ENCODE measurements at places on chromosomes 5 and 9.

DNA sequence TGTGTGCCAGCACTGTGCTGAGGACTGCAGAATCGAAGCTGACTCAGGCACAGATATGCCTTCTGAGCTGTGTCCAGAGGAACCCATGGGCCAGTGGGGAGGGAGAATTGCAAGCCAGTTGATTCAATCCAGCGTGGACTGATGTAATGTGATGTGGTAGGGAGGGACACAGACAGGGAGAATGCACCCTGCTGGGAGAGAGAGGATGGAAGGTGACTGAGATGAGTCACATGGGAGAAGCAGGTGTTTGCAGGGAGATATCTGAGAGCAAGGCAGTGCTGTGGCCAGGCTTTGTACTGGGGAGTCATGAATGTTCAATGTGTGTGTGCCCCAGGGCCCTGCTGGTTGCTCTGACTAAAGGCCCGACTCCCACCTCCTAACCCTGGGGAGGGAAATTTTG, 75.7 kb downstream of the IRX1 start:
- DNase-seq, result no peak

DNA sequence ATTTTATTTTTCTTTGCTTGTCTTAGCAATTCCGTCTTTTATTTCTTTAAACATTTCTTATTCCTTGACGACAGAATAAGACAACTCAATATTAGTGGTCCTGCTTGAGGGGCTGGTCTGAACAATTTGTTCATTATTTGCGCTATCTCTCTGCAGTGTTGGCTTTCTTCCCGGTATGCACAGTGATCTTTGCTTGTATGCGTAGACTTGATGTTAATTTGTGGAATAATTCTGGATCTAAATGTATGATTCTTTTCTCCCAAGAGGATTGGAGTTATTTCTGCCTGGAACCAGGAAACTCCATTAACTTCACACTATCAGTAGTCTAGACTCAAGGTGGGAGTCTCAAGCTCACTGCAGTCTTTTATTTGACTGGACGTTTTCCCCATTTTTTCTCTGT, 80.4 kb downstream of the KDM4C start:
- DNase-seq, result no peak

GRCh38 chr5:3376611-3377010, 219.0 kb upstream of the IRX1 start:
- DNase-seq, result no peak

DNA sequence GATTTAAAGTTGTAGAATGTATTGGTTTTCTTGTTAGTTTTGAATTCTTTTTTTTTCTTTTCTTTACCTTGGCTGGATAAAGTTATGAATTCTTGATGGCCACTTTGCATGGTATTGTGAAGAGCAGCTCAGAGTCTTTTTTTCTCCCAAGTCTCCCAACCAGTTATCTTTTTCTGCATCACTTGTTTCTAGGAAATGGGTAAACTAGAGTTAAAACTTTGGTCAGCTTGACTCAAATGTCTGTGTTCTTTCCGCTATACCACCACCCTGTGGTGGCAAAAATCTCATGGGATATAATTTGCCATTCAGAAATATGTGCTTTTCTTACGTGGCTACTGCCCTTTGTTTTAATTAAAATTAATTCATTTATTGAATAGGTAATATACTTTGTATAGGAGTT, 113.2 kb downstream of the UNC13B start:
- no peak for DNase-seq

DNA sequence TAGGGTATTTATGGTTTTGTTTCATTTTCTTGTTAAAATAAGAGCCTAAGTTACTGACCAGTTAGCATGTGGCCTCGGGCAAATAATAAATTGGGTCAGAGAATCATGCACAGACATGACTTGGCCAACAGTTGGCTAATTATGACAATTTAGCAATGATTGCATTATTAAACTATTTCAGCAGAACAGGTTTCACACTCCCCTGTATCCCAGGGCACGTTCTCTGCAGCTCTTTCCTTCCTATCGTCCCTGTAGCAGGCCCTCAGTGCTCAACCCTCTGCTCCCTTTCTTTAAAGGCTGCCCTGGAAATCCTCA, 167.9 kb downstream of the TSSK1B start:
- no peak for DNase-seq

- no peak for DNase-seq
Measured at GRCh38 chr5:154476354-154477205, 1.4 kb downstream of the HAND1 start.

Measured in CD4-positive, alpha-beta memory T cell (primary cell).